ENCODE measurements at places on chromosomes 2 and 18.

- DNase-seq: no peak
Observed at GRCh38 chr2:134623796-134624195, 95.0 kb downstream of the TMEM163 start.

DNA sequence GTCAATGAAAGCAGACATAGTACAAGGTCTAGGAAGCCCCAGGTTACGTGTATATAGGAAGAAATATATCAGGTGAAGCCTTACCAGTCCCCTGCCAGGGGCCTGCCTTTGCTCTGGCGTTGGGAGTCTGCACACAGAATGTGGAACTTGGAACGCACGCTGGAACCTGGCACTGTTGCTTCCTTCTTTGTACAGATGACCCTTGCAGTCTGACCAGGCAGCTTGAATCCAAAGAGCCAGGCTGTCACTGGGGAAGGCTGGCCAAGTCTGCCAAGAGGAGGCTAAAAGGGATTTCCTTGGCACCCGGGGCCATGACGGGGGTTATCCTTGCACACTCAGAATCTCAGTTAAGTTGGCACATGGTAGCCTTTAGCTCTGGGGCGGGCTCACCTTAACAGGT lies 39.5 kb downstream of the TMEM247 start:
- DNase-seq: no peak

DNA sequence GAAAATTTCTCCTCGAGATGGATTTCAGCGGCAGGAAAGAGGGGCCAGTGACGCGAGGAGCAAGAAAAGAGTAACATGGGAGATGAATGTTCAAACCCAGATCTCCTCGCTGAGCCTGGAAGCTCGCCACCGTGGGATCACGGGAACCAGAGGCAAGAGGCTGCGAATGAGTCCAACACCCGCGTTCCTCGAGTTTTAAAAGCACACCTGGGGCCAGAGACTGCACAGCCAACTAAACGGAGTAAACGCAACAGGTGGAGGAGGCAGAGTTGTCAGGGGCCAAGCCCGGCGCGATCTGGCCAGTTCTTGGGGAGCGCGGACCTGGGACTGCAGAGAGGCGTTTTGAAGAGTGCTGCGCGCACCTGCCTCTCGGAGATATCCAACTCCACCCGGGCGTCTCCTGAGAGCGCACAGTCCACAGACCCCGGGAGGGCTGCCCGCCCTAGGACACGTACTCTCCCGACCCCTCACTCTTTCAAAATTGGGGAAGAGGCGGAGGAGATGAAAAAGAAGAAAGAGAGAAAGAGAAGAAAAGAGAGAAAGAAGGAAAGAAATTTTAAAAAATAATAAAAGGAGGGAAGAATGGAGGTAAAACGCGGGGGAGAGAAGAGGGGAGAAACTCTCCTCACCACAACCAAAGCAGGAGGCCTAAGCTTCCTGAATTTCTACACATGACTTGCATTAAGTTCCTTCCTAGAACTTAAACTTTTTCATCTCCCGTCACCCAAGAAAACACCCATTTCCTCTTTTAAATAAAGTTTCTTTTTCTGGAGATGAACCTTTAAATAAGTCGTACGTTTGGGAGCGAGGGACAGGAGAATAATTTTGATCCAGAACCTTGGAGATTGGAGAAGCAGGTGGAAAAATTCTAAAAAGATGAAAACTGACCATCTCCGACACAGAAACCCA lies 5.3 kb upstream of the PAX3 start:
- DNase-seq: no peak

GRCh38 chr2:11556101-11556806 lies 22.4 kb downstream of the GREB1 start:
- DNase-seq: no peak

DNA sequence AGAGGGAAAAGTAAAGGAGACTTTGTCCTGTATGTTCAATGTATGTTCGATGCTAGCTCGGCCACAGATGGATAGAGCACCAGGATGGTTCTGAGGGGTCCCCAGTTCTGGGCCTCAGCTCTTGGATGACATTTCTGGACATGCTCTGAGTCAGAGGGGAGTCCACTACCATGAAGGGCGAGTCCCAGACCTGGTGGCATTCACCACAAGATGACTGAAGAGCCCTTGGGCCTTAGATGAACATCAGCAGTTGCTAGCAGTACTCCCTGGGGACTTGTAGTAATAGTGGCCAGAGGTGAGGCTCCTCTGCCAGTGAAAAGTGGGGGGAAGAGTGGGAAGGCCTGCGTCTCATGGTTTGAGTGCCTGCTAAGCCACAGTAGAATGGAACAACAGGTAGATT lies 109.5 kb downstream of the GRB14 start:
- DNase-seq: no peak

- DNase-seq: no peak
Observed at GRCh38 chr18:78424403-78425018, 555.1 kb upstream of the SALL3 start.

GRCh38 chr2:61771904-61772845 lies 81.7 kb downstream of the FAM161A start:
- no peak for DNase-seq

- DNase-seq: no peak
Observed at GRCh38 chr2:188869550-188869949, 104.6 kb upstream of the COL3A1 start.

DNA sequence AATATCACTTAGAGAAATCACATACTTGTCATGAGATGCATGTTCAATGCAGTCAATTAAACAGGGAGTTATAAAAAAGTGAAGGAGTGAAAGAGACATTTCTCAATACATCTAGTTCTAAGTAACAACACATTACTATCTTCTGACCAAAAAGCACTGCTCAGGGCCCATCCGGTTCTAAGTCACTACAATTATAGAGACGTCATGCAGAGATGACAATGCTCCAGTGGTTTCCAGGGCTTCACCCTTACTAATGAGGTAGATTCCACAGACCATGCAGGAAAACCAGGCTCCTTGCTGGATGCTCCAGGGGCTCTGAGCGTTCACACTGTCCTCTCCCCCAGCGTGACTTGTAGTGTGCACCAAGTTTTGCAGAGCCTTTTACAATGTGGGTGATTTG lies 88.0 kb downstream of the FTCDNL1 start:
- DNase-seq: no peak

- no peak for DNase-seq
Observed at GRCh38 chr2:27870724-27871123, 19.5 kb downstream of the RBKS start.

GRCh38 chr2:117057016-117057415 lies 757.5 kb upstream of the DDX18 start:
- no peak for DNase-seq

DNA sequence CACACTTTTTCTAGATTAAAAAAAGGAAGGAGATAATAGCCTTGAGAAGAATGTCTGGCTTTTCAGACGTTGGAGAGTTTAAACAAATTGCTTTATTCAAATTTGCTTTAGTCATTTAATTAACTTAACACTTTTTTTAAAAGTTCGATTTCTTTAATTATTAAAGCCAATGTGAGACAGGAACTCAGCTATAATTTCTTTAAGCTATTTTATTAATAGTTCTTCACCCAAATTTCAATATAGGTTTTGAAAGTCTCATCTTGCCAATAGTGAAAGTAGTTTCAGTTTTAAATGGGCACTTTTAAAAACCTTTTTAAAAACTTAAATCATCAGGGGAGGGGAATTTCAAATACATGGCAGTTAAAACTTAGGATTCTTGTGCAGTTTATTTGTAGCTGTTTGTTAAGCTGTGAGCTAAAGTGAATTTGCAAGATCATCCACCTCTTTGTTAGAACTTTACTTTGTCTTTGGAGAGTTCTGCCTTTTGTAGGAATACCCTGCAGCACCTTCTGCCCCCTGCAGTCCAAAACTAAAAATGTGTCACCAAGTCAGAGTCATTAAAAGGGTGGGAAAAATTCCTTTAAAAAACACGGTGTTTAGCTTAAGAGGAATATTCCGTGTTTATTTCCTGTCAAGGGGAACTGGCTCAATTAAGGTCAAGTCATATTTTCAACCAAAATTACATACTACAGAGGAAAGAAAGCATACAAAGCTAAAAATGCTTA lies 4.6 kb downstream of the TGIF1 start:
- peak; percentile 83 for DNase-seq

DNA sequence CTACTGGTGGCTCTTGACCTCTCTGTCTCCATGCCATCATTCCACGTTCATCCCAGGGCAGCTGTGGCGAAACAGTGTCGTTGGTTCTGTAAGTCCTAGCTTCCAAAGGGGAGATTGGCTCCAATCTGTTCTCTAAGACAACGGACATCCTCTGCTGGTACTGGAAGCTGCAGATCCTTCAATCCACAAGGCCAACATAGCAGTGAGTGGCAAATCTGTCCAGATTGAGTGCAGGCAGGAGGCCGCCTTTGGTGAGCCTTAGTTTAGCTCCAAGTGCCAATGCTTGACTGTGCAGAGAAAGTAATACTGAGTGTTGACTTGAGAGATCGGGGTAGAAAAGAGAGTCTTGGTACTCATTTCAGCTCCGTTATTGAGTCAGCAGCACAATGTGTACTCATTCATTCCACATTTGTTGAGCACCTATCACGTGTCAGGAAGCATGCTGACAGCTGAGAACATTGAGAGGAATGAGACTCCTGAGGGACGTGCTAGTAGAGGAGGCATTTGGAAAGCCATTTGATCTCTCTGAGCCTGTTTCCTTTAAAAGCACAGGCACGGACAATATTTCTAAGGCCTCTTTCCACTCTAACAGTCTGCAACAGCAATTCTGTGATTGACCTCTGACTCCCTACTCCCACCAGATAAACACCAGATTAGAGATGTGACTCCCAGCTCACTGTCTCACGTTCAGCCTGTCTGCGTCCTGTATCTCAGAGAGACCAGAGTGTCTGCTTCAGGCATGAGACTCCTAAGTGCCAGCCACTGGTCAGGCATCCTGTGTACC lies 306.0 kb downstream of the CLIP4 start:
- no peak for DNase-seq

DNA sequence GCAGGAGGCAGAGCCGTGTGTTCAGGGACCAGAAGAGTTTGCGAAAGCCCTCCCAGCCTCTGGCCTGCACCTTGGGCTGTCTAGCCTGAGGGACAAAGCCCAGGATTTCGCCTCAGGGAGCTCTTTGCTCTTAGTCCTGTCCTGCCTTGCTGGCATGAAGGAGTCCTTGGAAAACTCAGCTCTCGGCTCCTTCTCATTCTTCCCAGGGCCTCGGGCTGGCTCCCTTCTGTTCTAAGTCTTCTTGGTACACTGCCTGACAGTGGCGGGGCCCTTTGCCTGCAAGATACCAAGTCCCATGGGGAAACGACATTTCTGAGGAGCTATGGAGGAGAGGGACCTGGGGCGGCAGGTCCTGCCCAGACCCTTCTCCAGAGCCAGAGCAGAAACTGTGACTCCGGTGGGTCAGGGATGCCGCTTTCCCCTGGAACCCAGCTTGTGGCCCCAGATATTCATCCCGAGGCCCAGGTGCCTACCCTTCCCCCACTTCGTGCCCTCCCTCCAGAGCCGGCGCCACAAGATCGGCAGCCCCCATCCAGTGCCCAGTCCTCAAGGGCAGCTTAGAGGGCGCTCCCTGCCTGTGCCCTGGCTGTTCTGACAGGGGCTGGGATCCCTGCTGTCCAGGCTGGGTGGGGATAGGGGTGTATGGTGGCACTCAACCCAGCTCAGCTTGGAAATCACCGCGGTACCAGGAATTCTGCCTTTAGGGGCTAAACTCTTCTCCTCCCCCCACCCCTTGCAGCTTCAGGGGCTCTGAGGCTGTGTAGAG lies 5.5 kb upstream of the CYP26B1 start:
- no peak for DNase-seq

- no peak for DNase-seq
Observed at GRCh38 chr2:237876532-237876931, 17.1 kb downstream of the RAMP1 start.

GRCh38 chr2:78202366-78202765 lies 680.2 kb upstream of the LRRTM4 start:
- DNase-seq: no peak

DNA sequence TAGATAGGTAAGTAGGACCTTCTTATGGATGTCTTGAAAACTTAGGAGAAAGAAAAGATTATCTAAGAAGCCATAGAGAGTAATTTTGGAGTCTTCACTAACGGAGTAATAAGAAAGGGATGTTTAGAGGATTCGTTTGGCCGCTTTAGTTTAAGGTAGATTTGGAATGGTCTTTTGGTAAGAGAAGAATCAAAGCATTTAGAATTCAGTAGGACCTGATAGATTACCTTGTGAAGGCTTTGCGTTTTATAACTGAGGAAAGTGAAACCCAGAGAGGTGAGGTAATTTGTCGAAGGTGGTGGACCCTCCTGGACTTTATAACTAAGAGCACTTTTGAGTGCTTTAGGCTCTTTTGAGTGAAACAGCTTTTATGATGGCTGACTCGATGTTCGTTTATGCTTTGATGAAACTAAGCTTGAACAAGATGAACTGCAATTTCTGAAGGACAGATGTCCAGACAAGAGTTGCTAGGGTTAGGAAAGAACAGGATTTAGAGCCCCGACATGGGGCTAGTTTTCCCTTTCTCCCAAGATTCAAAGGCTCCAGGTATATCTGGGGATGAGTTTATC lies 1.3 kb downstream of the MYL12B start:
- DNase-seq: no peak

GRCh38 chr18:74422541-74422940 lies 34.6 kb downstream of the DIPK1C start:
- no peak for DNase-seq

GRCh38 chr2:54267577-54267976 lies 11.5 kb upstream of the TSPYL6 start:
- DNase-seq: no peak

GRCh38 chr2:210503001-210503623 lies 26.6 kb upstream of the LANCL1 start:
- DNase-seq: peak; percentile 19

GRCh38 chr18:58792086-58792485 lies 72.6 kb upstream of the ZNF532 start:
- no peak for DNase-seq

GRCh38 chr2:14951569-14952285 lies 319.2 kb downstream of the LRATD1 start:
- DNase-seq: no peak

- no peak for DNase-seq
Observed at GRCh38 chr2:63861220-63861822, 19.6 kb downstream of the UGP2 start.

- no peak for DNase-seq
Observed at GRCh38 chr2:222701721-222702131, 30.3 kb downstream of the MOGAT1 start.

DNA sequence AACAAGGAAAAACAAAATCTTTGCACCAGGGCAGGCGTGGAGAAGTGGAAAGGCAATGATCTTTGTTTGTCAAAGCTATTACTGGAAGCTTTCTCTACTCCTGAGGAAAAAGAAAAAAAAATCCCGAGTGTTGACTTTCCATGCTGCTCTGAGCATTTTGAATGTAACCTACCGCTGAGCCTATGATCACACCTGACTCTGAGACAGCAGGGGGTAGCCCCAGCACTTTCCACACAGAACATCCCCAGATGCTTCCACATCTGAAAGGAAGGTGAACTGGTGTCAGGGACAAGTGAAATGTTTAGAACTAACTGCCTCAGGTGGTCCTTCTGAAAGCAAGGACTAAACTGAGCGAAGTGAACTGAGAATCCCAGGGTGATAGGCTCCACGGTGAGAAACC lies 1315.1 kb upstream of the DDX18 start:
- no peak for DNase-seq

Measured in DMS79 treated with DMSO at 0.1 percent for 48 hours (cell line).